ENCODE measurements at places on chromosomes 4 and X.

- DNase-seq = no peak
These were observed 19.8 kb upstream of the TBC1D14 start for GRCh38 chr4:6889736-6890324.

DNA sequence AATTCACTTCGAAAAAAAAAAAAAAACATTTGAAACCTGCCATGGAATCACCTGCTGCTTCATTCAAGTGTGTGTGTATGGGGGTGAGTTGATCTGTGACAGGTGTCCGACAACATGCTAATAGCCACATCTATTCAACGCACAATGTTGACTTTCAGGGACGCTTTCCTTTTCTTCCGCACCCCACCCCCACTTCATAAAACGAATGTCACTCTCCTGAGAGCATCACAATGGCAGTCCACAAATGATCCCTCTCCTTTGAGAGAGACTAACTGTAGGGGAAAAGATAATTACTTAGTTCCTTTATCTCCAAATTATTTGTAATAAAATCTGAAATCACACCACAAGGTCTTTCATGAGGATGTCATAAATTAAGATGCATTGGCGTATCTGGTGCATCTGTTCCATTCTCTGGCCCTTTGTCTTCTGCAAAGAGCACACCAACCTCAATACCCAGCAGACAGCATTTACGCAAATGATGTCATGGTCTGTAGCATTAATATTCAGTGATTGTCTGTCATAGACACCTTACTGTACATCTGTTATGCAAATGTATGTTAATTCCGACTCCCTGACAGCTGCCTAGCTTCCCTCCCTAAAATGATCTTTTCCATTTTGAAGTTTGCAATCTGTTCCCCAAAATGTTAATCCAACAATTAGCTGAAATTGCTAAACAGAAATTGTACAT lies 640.0 kb upstream of the BOD1L1 start:
- no peak for DNase-seq

DNA sequence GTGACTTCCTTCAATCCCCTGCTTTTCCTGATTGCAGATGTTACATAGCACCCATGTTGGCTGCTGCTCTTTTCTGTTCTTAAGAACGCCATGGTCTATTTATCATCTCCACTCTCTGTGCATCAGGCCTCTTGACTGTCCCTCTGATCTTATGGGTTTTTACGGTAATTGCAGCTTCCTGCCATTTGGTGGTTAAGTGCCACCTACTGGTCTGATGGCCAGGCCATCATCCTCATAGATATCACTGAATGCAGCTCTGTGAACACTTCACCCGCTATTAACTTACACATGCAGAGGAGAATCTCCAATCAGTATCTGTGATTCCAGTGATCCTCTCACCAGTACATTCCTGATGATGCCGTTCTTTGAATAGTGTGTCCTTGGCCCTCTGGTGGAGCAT lies 382.4 kb downstream of the TRAM1L1 start:
- DNase-seq = no peak

GRCh38 chrX:16839852-16840460 lies 30.2 kb downstream of the RBBP7 start:
- DNase-seq = peak; percentile 72

GRCh38 chr4:78468272-78468671 lies 83.3 kb upstream of the ANXA3 start:
- no peak for DNase-seq

- no peak for DNase-seq
These were observed at the start of gene CXCL13 for GRCh38 chr4:77605210-77605902. Gene CXCL13 (plus strand): TSS chr4:77605820. CDS start chr4:77605866, 46 bp downstream.

DNA sequence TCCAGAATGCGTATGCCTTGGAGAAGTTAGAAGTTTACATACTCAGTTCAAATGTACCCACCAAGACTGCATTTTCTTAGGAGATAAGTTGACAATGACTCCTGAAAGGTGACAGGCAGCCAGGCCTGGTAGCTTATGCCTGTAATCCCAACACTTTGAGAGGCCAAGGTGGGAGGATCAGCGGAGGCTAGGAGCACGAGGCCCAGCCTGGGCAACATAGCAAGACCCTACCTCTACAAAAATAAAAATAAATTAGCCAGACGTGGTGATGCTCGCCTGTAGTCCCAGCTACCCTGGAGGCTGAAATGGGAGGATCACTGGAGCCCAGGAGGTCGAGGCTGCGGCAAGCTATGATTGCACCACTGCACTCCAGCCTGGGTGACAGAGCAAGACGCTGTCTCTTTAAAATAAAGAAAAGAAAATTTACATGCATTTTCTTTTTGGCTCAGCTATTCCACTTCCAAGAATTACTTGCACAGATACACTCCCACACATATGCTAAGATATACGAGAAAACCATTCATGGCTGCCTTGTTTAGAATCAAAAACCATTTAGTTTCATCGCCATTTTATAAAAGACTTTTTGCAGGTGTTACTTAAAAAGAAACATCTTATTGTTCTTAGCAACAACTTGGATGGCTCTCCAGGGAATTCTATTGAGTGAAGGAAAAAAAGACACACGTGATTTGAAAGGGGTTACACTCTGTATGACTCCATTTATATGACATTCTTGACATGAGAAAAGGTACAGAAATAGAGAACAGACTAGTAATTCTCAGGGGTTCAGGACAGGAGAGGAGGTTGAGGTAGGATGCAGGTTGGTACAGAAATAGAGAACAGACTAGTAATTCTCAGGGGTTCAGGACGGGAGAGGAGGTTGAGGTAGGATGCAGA lies 66.3 kb downstream of the DHRSX start:
- DNase-seq = no peak

DNA sequence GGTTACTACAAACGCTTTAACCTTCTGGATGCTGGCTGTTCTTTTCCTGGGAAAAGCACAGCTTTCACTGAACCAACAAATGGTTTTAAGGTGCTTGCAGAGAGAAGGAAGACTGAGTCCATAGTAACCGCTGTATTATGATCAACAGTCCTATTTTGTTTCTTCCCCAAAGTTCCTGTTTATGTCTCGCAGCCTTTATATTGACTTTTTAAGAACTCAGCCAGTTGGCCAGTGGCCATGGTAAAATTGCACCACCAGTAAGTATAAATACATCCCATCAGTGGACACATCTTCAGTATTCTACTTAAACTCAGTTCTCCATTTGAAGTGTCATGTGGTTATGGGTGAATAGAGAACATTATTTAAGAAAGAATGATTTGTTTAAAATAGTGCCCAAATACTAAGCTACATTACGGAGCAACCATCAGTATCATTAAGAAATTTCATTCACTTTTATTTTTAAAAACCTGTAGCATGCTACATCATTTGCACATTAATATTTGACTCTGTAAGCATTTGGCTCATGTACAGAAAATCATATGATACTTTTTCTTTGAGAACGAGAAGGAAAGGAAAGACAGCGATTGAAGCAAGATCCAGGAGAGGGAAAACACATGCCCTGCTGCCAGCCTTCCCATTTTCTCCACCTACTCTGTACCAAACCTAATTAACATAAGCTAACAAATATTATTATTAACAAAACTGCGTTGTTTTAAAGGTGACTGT lies 287.0 kb downstream of the ARHGAP24 start:
- DNase-seq = no peak

GRCh38 chr4:115548123-115548522 lies 434.7 kb upstream of the NDST4 start:
- no peak for DNase-seq

DNA sequence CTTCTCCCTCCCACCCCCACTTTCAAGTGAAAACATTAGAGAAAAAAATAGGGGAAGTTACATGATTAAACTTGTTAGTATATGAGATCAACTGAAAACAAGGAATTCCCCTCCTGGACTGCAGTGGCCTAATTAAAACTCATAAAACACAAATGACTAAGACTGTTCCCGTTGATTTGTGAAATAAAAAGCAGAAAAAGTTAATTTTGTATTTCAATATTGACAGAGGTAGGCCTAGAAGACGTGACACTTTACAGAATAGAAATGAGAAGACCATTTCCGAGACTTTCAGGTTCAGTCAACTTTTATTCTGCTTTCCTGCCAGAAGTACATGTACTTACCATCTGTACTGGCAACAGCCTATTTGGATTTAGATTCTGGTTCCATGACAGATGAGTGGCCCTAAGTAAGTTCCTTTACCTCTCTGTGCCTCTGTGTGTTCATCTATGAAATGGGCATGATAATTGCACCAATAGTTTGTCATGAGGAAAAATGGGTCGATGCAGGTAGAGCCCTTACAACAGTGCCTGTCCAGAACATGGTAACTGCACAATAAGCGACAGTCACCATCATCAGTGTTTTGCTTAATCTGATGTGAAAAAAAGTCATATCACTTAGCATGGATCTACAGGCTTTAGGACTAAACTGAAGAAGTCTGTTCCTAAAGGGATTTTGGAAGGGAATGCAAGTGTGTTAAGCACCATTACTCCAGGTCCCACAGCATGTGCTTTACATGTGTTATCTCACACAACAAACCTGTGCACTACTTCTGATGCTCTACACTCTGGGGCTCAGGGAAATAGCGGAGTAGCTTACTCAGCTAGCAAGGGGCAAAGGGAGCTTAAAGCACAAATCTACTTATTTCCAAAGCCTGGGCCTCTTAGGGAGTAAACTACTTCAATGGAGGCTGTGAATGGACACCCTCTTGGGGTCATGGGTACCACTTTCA lies 562.3 kb upstream of the DIPK2B start:
- DNase-seq = no peak

DNA sequence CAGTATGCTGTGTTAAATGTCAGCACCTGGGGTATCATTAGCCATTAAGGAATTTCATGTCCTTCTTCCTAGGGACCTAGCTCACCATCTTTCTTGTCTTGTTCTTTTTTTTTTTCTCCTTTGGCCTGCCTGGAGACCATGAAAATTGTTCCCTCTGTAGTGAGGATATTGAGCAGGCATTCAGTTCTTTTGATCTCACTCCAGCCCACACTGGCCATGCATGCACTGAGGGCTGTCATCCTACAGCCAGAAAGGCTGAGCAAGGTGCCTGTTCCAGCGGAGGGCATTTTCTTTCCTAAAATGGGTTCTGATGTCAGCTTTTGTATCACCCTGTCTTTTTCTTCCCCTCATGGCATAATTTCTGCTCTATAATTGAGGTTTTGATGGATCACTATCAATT lies 275.9 kb upstream of the HAND2 start:
- DNase-seq = no peak

Data from fibroblast of skin of scalp (primary cell).